ENCODE measurements at places on chromosomes 12 and 14.

DNA sequence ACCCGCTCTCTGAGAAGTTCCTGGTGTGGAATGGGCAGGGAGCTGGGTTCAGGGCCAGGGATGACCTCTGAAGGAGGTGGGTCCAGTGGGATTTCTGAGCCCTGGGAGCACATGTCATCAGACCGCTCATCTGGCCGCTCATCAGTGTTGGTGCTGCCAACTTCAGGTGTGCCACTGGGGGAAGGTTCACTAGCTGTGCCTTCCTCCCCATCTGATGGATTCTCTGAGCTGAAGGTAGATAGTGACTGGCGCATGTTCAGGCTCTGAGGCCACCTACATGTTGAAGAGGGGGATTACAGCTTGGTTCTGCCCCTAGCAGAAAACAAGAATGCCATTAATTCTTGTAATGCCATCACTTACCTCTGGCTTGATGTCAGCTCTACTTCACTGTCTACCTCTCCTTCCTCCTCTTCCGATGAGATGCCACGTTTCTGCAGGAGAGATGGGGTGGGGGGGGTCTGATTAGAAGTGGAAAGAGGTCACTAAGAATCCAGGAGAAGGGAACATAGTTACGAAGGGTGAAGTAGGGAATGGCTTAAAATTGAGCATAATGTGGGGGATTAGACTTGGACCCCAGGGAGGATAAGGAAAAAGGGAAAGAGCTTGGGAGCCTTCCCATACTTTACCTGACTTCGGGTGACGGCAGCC lies 17.2 kb downstream of the MAP3K12 start:
- DNase-seq: no peak

DNA sequence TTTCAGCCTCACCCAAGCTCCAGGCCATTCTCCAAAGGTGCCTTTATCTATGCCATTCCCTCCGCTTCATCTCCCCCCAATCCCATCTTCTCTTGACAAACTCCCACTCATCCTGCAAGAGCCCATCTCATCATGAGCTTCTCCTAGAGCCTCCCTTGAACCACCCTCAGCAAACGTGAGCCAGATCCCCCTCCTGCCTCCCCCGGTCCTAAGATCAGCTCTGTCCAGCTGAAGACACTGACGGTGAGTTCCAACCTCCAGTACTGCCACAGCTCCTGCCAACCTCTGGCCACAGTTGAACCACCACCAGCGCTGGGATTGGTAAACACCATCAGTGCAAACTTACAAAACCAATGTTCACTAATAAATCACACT lies 124.6 kb downstream of the BCL11B start:
- no peak for DNase-seq

- DNase-seq: no peak
These were observed at the start of gene PTPRQ for GRCh38 chr12:80443974-80444666. Gene PTPRQ, plus strand, starts transcription at chr12:80444235. Its CDS starts 111 bp downstream, at chr12:80444346.

DNA sequence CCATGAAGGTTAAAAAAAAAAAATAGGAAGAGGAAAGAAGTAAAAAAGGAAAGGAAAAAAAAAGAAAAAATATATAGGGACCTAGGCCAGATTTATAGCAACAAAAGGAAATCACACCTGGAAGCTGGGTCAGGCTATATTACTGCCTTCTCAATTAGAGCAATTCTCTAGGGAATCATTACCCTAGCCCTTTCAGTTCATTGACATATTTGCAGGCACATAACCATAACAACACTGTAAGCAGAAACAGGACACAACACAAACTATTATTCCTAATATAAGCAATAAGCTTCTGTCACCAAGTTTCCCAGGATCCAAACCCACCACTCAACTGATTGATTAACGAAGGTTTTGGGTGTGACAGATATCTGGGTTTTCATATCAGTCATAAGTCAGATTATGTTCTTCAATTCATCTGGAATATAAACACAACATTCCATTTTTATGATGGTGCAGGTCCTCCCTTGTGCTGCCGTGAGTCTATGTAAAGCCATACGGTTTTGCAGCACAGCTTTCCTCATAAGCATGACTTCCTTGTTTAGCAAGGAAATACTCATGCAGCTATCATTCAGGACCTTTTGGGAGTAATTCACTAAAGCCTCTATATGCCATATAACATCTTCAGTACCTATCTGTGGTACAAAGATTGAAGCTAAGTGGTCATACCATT lies 4.2 kb downstream of the PCNX4 start:
- no peak for DNase-seq

- DNase-seq: no peak
These were observed 289.5 kb downstream of the FOXG1 start for GRCh38 chr14:29056041-29056566.

DNA sequence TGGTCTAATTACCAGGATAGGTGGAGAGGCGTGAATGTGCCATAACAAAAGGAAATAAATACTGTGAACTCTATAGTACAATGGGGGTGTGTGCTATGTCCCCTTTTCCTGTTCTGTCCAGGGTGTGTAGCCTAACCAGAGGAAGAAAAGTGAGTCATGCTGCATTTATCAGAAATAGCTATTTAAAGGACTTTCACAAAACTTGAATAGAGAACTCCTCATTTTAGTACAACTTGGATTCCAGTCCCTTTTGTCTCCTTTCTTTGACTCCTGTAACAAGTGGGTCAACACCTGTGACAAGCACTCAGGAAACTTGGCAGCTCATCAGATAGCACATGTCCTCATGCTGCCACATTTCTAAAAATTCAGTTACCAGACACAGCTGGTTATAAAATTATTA lies 123.4 kb downstream of the CCDC91 start:
- DNase-seq: no peak

GRCh38 chr12:55901881-55902490 lies 25.7 kb downstream of the PYM1 start:
- no peak for DNase-seq

- DNase-seq: no peak
These were observed 16.4 kb downstream of the RNASE2 start for GRCh38 chr14:20971705-20972021.

- no peak for DNase-seq
These were observed 126.2 kb downstream of the KSR2 start for GRCh38 chr12:117842630-117843029.

DNA sequence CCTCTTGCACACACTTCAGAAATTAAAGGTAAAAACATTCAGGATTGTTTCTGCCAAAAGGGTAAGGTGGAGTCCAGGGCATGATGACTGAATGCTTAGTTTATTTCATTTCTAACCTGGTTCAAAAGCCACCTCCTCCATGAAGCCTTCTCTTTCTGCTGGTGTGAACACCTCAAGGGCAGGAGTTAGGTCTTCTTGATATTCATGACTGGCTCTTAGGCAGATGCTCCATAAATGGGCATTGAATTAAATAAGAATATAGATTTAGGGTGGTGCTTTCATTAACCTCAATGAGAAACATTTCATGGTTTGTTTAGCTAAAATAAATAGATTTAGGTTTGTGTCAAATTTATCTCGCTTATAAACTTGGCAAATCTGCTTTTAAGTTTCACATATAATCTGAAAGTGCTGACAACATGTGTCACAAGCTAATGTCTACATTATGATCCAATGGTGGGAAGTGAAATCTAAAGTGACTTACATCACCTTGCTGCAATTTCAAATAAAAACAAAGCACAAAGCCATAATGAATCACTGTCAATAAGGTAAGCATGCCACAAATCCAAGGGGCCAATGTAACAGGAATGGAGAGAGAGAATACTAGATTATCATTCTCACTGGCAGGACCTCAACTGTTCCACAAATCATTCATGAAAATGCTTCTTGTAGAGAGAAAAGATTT lies 72.7 kb upstream of the GRIP1 start:
- DNase-seq: no peak

DNA sequence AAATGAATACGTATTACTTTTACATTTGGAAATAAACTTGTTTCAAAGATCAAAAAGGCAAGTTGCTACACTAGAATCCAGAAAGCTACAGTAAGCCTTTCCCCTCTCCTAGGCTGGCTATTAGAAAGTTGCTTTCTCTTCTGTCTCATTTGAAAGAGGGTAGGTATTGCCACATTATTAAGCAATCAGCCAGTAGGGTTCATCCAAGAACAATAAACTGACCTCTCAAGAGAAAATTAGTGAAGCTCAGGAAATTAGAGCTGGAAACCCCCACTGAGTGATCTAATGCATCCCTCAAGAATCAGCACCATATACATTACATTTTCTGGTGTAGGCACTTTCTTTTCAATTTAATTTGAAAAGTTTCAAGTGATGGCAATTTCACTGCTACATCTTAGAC lies 4.5 kb upstream of the TMEM233 start:
- no peak for DNase-seq

DNA sequence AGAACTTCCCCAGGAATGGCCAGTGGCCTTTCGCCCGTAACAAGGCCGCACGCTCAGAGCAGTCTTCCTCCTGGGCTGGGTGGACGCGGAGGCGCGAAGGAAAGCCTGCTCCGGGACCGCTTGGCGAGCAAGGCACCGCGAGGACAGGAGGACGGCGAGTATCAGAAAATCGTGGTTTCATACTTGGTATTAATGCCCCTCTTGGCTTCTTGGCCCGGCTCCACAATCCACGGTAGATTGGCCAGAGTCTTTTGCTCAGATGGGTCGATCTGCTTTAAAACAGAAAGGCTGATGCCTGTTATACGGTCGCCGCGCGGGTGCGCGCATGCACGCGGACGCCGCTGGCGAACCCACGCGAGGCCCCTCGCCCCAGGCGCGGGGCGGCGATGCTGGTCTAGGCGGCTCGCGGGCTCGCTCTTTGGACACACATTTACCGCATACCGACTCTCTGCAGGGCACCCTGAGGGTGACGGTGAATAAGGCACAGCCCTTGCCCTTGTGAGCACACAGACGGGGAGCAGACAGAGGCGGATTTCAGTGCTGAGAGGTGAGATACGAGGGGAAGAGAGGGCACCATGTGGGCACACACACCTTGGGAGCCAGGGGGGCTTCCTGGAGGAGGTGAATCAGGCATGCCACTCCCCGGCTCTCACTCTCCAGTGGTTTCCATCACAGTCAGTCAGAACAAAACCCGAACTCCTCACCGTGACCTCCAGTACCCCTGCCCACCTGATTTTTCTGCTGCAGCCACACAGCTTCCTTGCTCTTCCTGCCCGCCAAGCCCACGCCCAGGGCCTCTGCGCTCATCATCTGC lies 100.7 kb downstream of the APAF1 start:
- no peak for DNase-seq

- no peak for DNase-seq
These were observed 116.9 kb upstream of the PWP1 start for GRCh38 chr12:107568718-107569117.

DNA sequence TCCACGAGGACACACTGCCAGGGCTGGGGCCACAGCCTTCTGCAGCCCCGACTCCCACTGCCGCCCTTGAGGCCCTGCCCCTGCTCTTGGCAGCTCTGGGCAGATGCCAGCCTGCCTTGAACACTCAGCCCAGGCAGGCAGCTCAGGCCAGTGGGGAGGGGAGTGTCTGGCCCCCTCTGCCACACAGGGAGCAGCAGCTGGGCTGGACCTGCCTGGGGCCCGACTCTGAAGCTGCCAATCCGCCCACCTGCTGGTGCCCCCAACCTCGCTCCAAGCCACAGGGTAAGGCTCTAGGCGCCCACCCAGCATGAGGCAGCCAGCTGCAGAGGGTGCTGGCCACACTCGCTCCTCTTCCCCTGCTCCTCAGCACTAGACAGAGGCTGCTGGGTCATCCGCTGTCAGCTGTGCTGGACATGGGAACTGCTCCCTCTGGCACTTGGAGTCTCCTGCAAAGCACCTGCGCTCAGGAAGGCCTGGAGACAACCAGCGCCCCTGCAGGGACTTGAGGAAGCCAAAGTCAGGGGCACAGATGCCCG lies 24.6 kb upstream of the NUDT14 start:
- DNase-seq: no peak

DNA sequence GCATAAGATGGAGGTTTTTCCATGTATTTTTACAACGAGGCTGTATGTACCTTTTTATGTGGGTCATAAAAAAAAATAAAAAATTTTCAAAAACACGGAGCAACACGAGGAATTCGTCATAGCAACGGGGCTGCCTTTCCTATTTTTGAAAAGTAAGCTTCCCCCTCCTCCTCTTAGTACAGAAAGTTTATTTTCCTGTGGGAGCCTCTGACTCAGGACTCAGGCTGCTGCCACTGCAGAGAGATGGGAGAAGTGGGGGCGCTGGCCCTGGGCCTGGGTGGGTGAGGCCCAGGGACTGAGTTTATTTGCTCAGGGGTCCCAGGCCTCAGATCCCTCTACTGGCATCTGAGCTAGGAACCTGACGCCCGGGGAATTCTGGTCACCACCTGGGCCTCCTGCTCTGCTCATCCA lies 10.2 kb upstream of the CMKLR1 start:
- DNase-seq: no peak

GRCh38 chr12:120453977-120454376 lies 7.7 kb downstream of the GATC start:
- no peak for DNase-seq

DNA sequence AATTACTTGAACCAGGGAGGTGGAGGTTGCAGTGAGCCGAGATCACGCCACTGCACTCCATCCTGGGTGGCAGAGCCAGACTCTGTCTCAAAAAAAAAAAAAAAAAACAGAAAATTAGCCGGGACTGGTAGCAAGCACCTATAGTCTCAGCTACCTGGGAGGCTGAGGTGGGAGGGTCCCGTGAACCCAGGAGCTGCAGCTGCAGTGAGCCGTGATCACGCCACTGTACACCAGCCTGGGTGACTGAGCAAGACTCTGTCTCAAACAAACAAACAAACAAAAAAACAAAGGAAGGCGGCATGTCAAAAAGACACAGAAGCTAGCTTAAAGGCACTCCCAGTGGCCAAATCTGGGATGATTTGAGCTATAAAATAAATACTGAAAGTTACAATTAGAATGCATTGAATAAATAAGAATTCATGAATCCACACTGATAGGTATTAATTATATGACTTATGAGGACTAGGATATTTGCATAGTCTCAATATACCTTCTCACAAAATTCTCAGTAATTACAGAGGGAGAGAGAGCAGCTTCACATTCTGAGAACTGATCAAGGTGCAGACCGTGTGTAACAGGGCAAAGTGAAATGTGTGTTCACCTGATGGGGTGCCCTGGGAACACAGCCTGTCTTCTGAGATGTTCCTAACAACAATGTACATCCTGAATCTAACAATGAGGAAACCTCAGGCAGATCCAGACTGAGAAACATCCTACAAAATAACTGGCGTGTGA lies 42.7 kb upstream of the GPR132 start:
- DNase-seq: no peak

- no peak for DNase-seq
These were observed 21.2 kb downstream of the TDG start for GRCh38 chr12:103986829-103987228.

GRCh38 chr12:11534064-11534463 lies 115.4 kb upstream of the ETV6 start:
- no peak for DNase-seq

DNA sequence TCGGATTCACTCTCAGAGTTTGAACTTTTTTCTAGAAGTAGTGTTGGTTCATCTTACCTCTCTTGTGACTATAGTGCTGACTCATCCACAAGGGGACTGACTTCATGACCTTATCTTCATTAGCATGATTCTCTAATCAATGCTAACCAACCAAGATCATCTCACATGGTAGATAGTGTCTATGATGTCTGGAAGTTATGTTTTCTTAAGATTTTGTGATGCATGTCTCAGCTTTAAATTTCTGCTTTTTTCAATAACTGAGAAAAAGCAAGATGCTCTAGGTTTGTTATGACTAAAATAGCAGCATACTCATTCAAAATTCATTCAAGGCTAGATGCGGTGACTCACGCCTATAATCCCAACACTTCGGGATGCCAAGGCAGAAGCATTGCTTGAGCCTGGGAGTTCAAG lies 12.3 kb upstream of the SLC35E3 start:
- DNase-seq: no peak

Data from stimulated activated CD4-positive, alpha-beta T cell treated with anti-CD3 and anti-CD28 coated beads, Interleukin-1b, Interleukin-23, amount 100 ng/mL, for 1 hour (primary cell).